ENCODE measurements at places on chromosomes 2 and 18. TPM values are rescaled to one million over a fixed set of nuclear protein-coding genes. Genes with fewer than 3 reads are reported as not detected.

DNA sequence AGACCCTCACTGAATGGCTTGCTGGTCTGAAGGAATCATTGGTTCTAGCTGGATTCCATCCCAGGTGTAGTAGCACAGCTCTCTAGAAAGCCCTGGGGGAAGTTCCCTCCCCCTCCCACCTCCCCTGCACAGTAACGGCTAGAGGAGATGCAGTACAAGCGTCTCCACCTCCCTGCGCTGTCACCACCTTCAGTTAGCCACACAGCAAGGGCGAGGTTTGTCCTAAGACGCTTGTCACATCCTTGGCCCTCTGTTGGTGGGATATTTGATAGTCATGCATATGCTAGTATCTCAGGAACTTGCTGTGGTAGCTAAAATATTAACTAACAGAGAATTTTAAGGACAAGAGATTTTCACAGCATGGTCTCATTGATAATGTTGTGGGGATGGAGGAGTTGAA is 19.4 kb downstream of the TRAPPC12 start:
- DNase-seq: no peak

DNA sequence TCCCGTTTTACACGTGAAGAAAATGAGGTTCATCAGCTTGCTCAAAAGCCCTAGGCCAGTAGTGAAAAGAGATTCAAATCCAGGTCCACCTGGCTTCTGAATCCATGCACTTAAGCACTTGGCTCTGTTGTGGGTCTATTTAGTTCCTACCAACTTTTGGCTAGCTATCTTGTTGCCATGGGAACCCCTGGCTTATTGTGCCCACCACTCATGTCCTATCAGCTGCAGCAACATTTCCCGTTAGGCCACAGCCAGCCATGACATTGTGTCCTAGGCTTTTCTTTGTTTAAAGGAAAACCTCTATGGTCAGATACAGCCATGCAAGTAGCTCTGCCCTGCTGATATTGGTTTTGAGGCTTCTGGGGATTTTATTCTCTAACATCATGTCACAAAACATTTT is 49.8 kb downstream of the PLEK start:
- DNase-seq: no peak

The DSG1 gene
- total RNA-seq: not detected

The CYBRD1 gene
- 0.45 TPM for total RNA-seq

The KLHL14 gene
- total RNA-seq: not detected

DNA sequence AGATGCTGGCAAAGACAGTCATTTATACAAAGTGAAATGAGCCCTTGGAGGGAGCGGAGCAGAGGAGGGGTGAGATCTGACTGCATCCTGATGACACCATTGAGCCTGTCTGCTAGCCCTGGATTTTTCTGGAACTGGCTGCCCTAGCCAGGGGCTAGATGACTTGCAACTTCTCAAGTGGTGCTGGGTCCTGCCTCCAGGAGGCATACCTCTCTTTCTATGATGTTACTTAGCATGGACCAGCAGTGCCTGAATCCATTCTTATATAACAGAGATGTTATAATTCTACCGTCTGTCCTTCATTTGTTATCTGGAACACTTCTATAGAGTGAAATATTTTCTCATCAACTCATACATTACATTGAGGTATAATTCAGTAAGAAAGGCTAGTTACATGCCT is 8.5 kb upstream of the TWIST2 start:
- no peak for DNase-seq

The THOC1 gene
- 96.5 TPM for total RNA-seq

DNA sequence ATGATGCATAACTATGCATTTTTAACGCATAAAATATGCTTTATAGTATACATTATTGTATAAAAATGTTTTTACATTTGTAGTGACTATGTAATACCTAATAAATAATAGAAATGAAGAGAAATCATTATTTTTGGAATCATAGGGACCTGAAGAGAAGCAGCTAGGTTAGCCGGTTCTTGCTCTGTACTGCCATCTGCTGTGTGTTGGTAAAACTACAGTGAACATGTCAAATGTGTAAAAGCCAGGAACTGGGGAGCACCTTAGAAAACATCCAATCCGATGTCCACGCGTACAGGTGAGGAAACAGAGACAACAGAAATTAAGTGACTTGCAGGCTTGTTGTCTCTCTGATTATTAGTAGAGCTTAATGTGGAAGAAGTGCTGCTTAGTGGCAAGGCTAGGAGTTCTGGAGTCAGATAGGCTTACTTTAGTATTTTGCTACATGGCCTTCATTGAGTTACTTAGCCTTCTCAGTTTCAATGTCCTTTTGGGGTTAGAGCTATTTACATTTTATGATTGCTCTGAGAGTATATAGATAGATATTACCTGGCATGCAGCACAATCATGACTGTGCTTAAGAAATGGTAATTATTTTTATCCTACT is 386.5 kb downstream of the DLGAP1 start:
- DNase-seq: peak; percentile 31

The PROC gene
- 0.28 TPM for total RNA-seq

GRCh38 chr2:230981704-230982103 is 14.2 kb upstream of the SPATA3 start:
- DNase-seq: peak; percentile 17

- DNase-seq: no peak
These were observed 441.6 kb upstream of the RAB12 start for GRCh38 chr18:8167673-8168072.

- no peak for DNase-seq
These were observed 65.4 kb upstream of the TUBA3E start for GRCh38 chr2:130263606-130264005.

DNA sequence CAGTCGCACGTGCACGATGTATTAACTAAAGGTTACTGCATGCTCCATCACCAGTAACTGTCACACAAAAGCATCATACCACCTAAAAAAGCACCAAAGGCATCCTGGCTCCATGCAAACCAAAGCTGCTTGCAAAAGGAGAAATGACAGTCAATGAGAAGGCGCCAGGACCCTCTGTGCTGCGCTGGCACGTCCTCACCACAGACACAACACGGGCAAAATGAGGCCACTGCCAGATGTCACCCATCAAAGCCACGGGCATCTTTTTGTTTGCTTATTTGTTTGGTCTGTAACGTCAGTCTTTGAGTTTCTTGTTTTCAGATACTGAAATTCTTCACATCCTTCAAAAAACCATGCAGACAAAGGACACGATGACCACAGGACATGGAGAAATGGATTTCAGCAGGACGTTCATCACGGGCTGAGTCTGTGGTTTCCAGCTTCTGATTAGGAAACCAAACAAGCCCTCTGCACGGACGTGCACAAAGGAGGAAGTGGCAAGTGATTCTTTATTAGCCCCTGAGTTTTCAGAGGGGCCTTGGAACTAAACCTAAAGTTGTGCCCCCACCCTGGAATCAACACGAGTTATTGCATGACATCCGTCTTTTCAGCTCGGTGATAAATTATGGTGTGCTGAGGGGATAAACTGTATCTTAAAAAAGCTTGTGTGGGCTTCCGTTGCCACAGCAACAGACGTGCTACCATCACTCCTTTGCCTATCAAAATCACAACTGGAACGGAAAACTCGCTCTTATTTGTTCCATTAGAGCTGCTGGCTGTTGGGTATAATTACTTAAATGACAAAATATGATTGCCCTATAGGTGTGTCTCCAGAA is 181.8 kb downstream of the EIPR1 start:
- DNase-seq: no peak

The SERPINB12 gene
- not detected for total RNA-seq

DNA sequence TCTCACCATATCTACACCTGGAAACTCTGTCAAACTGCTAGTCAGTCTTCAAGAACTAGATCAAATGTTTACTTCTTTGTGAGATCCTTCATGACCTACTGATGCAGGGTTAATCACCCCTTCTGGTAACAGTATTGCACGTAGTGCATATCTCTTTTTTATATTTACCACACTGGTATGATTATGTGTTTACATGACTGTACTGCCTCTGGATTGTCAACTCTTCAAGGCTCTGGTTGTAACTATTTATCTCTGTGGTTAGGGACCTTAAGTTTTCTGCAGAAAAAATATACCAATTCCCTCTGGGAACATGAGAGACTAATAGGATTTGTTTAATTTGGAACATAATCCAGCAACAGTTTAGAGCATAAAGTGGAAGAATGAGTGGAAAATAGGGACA is 135.5 kb downstream of the PDE1A start:
- DNase-seq: no peak

- DNase-seq: no peak
These were observed 193.2 kb downstream of the ICOS start for GRCh38 chr2:204129591-204130294.

GRCh38 chr2:129273266-129274037 is 706.0 kb upstream of the RAB6C start:
- no peak for DNase-seq

- DNase-seq: no peak
These were observed 115.2 kb upstream of the NPAS2 start for GRCh38 chr2:100704711-100705110.

DNA sequence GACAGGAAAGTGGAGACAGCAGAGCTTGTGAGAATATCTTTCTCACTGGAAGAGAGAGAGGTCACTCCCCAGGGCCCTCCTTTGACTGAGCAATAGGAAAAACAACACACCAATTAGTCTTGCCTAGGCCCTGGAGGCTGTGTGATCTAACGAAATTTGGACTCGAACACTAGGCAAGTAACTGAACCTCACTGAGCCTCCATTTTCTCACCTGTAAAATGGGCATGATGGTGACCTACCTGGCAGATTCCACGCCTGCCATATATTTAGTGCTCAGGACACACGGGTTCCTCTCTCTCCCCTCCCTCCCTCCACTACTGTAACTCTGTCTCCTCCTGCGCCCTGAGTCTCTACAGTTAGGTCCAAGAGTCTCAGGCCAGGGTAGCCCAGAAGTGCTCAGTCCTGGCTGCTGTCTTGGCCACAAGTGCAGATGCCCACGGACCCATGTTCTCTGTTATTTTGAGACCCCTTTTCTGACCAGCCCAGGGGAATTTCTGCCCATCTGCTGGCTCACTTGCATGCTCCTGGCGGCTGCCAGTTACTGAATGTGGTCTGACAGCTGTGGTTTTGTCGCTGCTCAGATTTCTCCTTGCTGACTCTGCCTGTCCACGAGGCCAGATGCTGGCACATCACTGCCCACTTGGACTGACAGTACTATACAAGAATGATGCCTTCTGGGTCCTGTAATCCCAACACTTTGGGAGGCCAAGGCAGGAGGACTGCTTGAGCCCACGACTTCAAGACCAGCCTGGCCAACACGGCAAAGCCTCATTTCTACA is 9.6 kb upstream of the GIGYF2 start:
- DNase-seq: no peak

The ALK gene
- not detected for total RNA-seq

The DCDC2C gene
- total RNA-seq: not detected

The TUBA3E gene
- total RNA-seq: not detected

- no peak for DNase-seq
These were observed 1.6 kb upstream of the MTA3 start for GRCh38 chr2:42566837-42567321.

DNA sequence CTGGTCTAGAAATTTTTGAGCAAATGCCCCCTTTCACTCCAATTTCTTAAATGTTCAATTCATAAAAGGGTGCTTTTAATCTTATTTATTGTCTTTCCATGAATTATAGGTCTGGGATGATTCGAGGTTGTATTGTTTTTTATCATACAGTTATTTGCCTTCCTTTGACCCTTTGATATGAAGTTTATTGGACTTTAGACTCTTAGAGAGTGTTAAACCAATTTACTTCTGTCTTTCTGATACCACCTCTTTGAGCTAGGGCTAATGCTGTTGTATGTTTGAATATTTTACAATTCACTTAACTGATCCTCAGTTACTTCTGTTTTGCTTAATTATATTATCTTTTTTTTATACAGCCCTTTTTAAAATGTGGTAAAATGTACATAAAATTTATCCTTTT is 89.6 kb upstream of the CYP20A1 start:
- DNase-seq: no peak

- DNase-seq: no peak
These were observed 21.3 kb upstream of the TTN start for GRCh38 chr2:178828486-178828881.

- DNase-seq: no peak
These were observed 5.4 kb downstream of the KLHL14 start for GRCh38 chr18:32767400-32767799.

The GMCL1 gene
- 29.7 TPM for total RNA-seq

GRCh38 chr2:63743170-63743981 is 98.3 kb upstream of the UGP2 start:
- no peak for DNase-seq

- DNase-seq: no peak
These were observed 307.1 kb upstream of the ID2 start for GRCh38 chr2:8374782-8375181.

The CIAO1 gene
- total RNA-seq: 55.4 TPM

DNA sequence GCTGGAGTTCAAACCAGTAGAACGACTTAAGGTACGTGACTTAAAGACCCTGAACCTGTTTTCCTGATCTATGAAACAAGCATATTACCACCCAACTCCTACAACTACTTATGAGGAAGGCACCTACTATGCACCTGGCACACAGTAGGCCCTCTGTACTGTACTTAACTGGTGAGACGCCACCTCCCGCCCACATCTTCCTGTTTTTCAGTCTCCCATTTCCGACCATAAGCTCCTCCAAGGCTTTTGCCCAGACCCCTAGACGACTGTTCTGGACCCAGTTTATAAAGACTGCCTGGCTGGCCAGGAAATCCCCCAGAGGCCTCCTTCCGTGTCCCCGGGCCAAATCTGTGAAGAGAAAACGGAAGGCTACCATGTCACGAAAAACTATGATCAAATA is 1.5 kb downstream of the GALNT14 start:
- no peak for DNase-seq

DNA sequence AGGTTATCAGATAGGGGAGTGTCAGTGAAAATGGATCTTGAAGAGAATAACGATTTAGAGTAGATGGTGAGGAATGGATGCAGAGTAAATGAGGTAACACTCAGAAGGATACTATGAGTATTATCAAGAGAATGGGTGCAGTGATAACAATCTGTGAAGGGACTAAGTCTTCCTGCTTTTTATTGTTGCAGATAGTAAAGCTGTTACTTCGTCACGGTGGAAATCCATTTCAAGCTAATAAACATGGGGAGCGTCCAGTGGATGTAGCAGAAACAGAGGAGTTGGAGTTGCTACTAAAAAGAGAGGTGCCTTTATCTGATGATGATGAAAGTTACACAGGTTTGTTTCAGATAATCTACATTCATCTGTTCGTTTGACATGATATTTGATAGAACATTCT is 85.1 kb downstream of the ANKRD12 start:
- DNase-seq: no peak

The CLEC4F gene
- not detected for total RNA-seq

- no peak for DNase-seq
These were observed 20.9 kb downstream of the DHRS9 start for GRCh38 chr2:169090133-169090820.

The THSD7B gene
- not detected for total RNA-seq

- DNase-seq: no peak
These were observed 201.6 kb downstream of the TRIB2 start for GRCh38 chr2:12918138-12918834.

All from CD4-positive, alpha-beta T cell (primary cell).